ENCODE measurements at places on chromosomes 16 and 17.
A peak's percentile ranks its signal among the peaks of the same experiment; 100 is the strongest.

GRCh38 chr17:35915153-35915964, 15.2 kb downstream of the RDM1 start:
- DNase-seq = no peak

- DNase-seq = no peak
Observed at GRCh38 chr17:5667871-5668270, 83.6 kb upstream of the NLRP1 start.

DNA sequence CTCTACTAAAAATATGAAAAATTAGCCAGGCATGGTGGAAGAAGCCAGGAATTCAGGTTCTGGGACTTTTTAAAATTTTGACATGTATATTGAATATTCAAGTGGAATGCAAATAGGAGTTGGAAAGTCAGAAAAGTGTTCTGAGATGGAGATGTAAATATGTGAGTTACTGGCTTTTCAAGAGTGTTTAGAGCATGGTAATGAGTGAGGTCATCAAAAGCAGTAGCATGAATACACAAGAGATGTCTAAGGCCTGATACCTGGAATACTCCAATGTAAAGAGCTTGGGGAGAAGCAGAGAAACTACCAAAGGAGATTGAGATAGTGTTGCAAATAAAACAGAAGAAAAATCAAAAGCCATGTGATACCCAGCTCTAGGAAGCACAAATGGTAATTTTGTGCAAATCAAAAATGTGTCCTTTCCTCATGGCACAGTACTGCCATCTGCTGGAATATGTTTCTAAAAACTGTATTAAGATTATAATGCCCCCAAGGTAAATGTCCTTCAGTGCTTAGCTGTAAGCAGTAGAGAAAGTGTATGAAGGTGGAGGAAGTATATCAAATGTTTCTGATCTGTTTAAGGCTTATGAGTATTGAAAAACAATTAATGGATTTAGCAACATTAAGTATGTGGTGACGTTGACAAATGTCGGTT, 908.4 kb downstream of the KCNJ18 start:
- DNase-seq = peak; percentile 58

GRCh38 chr16:87033021-87033471, 284.1 kb downstream of the C16orf95 start:
- DNase-seq = no peak

GRCh38 chr16:56792967-56793366, 63.0 kb downstream of the NUP93 start:
- peak; percentile 16 for DNase-seq

DNA sequence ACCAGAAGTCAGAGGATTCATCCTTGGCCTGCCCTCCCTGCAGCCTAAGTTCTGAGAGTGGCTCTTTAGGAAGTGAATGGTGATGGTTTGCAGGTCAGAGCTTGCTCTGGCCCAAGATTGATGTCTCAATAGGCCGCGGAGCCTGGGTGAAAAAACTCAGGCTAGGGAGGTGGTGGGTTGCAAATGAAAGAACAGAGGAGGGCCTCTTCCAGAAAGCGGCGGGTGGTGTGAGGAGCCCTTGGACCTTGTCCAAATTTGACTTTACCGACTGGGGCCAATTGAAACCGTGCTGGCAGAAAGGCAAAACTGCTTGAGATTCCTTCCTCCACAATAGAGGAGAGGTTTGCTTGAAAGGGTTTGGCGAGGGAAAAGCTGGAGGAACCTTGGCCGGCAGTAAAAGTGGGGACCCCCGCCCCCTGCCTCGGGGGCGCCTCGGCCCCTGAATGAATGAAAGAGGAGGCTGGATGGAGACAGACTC, 331.3 kb downstream of the SEC14L1 start:
- no peak for DNase-seq

- no peak for DNase-seq
Observed at GRCh38 chr16:13335879-13336278, 434.5 kb downstream of the SHISA9 start.

- DNase-seq = no peak
Observed at GRCh38 chr16:67936124-67936879, at the start of gene PSMB10. Gene PSMB10, minus strand, starts transcription at chr16:67936850. Its CDS starts 101 bp downstream, at chr16:67936749.

DNA sequence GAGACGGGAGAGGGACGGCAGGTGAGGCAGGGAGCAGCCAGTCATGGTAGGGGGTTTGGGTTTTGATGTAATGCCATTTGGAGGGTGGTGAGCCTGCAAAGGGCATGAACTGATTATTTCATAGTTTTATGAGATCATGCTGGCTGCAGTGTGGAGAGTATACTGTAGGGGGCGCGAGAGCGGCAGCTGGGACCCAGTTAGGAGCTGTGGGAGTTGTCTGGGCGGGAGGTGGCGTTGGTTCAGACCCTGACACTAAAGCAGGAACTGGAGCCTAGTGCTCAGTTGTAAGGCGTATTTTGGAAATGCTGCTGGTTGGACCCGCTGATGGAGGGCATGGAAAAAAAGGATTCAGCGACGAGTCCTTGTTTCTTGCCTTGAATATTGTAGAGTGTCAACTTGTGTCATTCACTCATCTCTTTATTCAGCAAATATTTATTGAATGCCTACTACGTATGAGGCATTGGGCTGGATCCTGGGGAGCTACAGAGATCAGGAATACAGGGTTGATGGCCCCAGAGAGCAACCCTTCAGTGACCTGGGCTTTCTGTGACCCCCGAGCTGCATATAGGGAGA, 23.7 kb upstream of the KDM8 start:
- DNase-seq = peak; percentile 47

GRCh38 chr17:6000426-6000825, 69.8 kb upstream of the WSCD1 start:
- DNase-seq = no peak

DNA sequence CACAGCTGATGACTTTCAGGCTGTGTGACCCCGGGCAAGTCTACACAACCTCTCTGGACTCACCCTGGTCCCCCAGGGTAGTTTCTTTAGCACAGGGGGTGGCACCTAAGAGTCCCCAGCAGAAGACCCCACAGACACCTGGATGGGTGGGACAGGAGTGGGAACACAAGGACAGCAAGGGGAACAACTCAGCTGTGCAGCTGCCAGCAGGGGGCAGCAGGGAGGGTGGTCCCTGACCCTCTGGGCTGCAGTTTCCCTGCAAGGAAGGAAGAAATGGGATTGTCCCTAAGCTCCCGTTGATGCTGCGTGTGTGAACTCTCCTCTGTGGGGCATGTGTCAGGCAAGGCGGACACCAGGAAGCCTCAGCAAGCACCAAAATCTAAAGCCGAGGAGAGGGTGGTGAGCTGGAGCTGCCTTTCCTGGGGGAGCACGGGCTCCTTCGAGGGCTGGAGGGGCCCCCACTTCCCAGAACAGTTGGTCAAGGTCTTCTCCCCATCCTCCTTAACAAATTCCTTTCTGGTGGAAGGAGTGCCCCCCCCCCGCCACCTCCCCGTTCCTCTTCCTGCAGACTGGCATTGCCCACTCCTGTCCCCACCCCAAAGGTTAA, 24.1 kb upstream of the CDH5 start:
- DNase-seq = peak; percentile 14

GRCh38 chr16:84484579-84485254, 19.7 kb downstream of the MEAK7 start:
- peak; percentile 5 for DNase-seq

DNA sequence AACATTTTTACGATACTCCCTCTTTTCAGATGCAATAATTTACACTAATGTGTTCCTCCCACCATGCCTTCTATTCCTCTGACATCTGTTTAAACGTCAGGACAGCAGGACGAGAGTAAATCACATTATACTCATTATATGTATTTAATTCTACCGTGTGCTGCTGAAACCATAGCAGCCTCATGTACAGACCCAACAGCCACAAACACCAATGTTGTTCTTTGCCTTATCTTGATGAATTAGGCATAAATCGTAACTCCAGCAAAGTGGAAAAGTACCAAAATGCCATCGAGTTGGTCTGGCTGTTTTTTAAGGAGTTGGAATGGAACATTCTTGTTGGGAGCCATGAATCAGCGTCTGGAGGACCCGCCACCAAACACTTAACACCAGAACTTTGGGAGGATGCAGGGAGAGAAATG, 82.9 kb upstream of the FOXF1 start:
- no peak for DNase-seq

DNA sequence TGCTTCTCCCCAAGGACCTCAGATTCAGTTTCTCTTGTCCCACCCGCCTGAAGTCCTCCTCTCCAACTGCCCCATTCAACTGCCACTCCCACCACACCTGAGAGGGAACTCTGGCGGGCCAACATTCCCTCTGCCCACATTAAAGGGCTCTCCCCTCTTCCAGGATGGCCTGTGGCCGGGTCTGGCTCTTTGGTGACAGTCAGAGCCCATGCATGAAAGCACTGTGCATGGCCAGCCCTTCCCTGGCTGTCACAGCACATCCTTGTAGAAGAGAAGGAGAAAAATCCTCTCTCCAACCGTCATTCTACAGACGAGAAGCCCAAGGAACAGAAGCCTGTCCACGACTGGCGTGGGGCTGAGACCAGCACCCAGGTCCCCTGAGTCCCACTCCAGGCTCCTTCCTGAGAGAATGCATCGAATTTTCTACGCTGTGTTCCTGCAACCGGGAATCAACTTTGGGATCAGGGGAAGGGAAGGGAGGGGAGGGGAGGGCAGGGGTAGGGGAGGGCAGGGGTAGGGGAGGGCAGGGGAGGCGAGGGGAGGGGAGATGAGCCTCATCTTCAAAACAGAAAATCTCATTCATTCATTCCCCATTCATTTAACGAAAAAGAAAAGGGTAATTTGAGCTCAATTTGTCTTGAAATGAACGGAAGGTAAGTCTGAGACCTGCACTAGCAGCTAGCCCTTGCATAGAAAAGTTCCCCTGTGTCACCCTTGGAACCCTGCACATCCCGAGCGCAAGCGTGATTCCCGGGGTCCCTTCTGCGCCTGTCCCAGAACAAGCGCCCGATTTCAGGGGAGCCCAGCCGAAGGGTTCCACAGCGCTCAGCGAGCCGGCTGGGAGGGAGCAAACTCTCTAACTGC, at the start of gene ABCC12:
Gene ABCC12, minus strand, starts transcription at position 68 of the 864 bp plus-strand sequence. CDS start 9,569 bp downstream, outside the sequence.
- DNase-seq = no peak

DNA sequence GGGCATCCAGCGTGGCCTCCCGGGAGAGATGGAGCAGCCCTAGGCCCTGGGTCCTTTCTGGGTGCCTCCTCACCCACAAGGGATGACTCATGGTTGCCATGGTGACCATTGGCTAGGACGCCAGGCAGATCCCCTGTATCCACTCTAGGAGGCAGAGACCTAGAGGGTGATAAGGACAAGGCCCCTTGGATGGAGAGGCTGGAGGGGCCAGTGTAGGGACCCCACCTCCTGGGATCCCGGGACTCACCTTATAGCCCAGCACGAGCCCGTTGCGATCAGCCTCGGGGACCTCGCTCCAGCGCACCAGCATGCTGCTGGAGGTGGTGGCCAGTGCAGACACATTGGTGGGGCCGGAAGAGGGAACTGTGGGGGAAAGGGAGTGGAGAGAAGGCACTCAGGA, 82.2 kb upstream of the CDC42EP4 start:
- DNase-seq = no peak

GRCh38 chr16:60123392-60124023, 1389.4 kb upstream of the GOT2 start:
- no peak for DNase-seq

DNA sequence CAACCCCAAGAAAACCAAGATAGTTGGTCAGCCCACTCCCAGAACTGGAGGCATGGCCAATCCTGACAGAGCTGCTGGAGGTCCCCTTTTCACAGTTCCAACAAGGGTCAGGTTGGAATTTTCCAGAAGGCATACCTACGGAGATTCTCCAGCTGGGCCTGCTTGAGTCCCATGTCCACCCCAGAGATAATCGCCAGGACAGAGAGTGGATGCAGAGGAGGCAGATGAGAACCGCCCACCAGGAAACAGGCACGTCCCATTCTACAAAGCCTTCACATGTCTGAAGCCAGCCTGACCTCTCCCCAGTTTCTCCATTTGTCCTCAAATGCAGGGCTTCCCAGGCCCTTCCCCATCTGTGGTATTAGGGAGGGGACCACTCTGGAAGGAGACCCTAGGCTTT, 47.4 kb upstream of the SMURF2 start:
- no peak for DNase-seq

- peak; percentile 91 for DNase-seq
Observed at GRCh38 chr17:16584273-16584995, 15.4 kb upstream of the ZNF287 start.

- no peak for DNase-seq
Observed at GRCh38 chr17:63698886-63699637, 863 bp downstream of the LIMD2 start.

GRCh38 chr17:5975661-5976060, 94.5 kb upstream of the WSCD1 start:
- no peak for DNase-seq

DNA sequence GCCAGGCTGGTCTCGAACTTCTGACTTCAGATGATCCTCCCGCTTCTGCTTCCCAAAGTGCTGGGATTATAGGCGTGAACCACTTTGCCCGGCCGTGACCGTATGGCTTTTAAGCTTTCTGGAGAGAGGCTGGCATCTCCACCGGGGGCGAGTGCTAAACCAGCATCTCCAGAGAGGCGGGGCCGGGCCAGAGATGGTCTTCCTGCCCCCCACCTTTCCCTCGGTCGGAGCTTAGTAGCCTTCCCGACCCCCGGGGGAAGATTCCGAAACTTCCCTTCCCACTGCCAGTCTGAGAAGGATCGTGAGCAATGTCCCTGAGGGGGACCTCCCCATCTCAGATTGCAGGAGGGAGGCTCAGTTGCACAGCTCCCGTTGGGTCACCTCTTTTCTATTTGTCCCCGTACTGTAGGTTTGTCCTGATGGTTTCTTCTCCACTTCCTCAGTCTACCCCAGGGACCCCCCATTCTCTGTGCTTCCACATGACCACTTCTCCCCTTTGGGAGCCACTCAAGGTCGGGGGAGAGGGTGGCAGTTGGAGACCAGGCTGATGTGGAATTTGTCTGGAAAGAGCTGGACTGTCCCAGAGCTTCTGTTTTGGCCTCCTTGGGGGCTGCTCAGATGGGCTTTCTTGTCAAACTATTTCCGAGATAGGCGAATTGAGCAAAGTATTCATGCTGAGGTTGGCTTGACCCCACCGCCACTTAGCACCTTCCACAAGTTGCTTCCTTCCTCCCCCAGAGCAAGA, 18.2 kb downstream of the IGF2BP1 start:
- DNase-seq = no peak

GRCh38 chr16:49503256-49504022, 129.8 kb downstream of the C16orf78 start:
- DNase-seq = no peak

- DNase-seq = no peak
Observed at GRCh38 chr17:76725580-76726230, 701 bp downstream of the JMJD6 start.

DNA sequence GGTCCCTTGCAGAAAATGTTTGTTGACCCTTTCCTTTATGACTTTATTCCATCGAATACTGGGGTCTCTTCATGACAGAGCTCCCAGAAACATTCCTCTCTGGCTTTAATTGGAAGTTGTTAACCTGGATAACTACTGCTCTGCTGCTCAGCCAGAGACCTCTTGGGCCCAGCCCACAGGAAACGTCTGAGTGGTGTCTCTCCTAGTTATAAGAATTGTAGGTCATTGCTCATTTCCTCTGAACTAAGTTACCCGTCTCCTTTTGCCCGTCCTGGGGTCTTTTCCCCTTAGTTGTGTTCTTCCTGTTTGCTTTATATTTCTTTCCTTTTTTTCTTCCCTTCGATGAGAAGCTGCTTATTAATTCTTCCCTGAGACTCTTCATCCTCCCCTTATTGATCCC, 9.0 kb downstream of the MAP2K6 start:
- no peak for DNase-seq

- DNase-seq = no peak
Observed at GRCh38 chr17:34121311-34121710, 133.8 kb upstream of the CCL2 start.

GRCh38 chr17:49439305-49439672, 24.6 kb upstream of the PHB1 start:
- DNase-seq = no peak

- no peak for DNase-seq
Observed at GRCh38 chr16:82991966-82992675, 365.4 kb downstream of the CDH13 start.

- DNase-seq = no peak
Observed at GRCh38 chr16:66695935-66696668, 441 bp downstream of the CMTM4 start.

Data from NCI-H1930 (cell line).